GM23248 (cell line): ENCODE measurements at places on chromosomes 16 and 17. TPM values are rescaled to one million over a fixed set of nuclear protein-coding genes. Genes with fewer than 3 reads are reported as not detected.

Gene KRTAP2-3
- total RNA-seq, result 0.38 and 13.4 TPM in 2 replicates

Gene PPY
- not detected in 2 replicates for total RNA-seq

DNA sequence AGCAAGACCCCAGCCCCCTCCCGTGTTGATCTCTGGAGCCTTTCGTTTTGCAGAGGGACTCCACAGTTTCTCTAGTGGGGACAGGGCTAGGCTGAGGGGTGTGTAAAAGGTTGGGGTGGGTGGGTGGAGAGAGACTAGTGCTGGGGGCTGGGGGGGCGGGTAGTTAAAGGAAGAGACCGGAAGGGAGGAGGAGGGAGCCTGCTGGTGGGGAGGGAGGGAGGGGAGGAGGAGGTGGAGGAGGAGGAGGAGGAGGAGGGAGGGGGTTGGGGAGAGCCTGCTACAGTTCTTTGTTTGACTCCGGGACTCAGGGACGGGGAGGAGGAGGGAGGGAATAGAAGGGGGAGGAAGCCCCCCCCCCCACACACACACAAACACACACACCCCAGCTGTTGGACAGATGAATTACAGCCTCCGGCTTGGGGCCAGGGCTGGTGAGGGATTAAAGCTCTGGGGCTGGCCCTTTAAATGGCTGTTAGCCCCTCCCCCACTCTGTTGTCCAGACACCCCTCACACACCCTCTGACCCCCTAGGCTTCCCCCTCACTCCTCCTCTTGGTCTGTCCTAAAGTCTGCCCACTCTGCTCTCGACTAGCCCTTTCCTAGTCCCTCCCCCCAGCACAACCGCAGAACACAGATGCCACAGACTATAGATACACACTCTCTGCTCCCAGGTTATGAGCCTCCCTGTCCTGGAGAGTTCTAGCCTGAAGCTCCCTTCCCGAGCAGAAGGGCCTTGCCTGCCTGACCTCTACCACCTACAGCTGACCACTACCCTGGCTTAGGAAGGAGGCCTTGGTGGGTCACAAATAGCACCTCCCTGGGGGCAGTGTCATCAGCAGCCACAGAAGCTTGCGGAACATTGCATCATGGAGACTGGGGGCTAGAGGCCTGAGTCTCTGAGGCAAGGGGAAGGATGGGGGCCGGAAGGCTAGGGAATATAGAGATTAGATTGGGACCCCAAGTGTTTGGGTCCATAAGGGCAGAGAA, 4.4 kb downstream of the KDM6B start:
- no peaks in the 10 kb centered on the region for H3K36me3 ChIP-seq
- peak overlapping the region; percentile 97 for H3K27ac ChIP-seq
- DNase-seq, result peak; percentile 60
- peaks cover 22% of the 10 kb centered on the region for H3K4me1 ChIP-seq
- no peaks in the 10 kb centered on the region for H3K27me3 ChIP-seq

DNA sequence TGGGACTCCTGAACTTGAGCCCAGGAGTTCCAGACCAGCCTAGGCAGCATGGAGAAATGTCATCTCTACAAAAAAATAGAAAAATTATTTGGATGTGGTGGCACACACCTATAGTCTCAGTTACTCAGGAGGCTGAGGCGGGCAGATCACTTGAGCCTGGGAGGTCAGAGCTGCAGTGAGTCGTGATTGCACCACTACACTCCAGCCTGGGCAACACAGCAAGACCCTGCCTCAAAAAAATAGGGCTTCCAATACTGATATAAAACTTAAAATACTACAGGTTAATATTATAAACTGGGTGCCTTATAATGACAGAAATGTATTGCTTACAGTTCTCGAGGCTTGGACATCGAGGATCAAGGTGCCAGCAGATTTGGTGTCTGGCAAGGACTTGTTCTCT, 10.6 kb downstream of the CES2 start:
- no peak overlapping the region for H3K4me3 ChIP-seq
- no peak overlapping the region for H3K27ac ChIP-seq
- H3K36me3 ChIP-seq, result peaks cover 4% of the 10 kb centered on the region; the same call in 1 of the 2 replicates
- no peaks in the 10 kb centered on the region; the same call in none of the 2 replicates for H3K27me3 ChIP-seq
- no peak for DNase-seq

Gene KRTAP9-8
- not detected in 2 replicates for total RNA-seq

DNA sequence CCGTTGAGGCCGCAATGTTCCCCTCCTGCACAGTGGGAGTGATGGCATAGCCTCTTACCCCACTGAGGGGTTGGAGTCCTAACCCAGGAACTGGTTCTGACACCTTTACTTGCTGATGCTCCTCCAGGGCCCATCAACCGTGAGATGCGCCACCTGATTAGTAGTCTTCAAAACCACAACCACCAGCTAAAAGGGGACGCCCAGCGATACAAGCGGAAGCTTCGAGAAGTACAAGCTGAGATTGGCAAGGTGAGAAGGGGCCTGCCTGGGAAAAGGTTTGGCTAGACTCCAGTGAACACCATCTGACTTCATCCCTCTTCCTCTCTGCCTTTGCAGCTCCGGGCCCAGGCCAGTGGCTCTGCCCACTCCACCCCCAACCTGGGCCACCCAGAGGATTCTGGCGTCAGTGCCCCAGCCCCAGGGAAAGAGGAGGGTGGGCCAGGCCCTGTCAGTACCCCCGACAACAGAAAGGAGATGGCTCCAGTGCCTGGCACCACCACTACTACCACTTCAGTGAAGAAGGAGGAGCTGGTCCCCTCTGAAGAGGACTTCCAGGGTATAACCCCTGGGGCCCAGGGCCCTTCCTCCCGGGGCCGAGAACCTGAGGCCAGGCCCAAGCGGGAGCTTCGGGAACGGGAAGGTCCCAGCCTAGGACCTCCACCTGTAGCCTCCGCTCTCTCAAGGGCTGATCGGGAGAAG, 5.8 kb downstream of the RNF40 start:
- DNase-seq, result no peak
- H3K27ac ChIP-seq, result no peak overlapping the region

GRCh38 chr17:27381007-27381501, 75.2 kb upstream of the KSR1 start:
- no peaks in the 10 kb centered on the region for H3K27me3 ChIP-seq
- DNase-seq, result peak; percentile 59
- H3K27ac ChIP-seq, result no peak overlapping the region
- peaks cover 35% of the 10 kb centered on the region for H3K4me1 ChIP-seq
- H3K4me3 ChIP-seq, result no peak overlapping the region
